ENCODE measurements at places on chromosomes 5 and 9.

GRCh38 chr5:73424556-73424977, 24.0 kb downstream of the FOXD1 start:
- no peak for DNase-seq

DNA sequence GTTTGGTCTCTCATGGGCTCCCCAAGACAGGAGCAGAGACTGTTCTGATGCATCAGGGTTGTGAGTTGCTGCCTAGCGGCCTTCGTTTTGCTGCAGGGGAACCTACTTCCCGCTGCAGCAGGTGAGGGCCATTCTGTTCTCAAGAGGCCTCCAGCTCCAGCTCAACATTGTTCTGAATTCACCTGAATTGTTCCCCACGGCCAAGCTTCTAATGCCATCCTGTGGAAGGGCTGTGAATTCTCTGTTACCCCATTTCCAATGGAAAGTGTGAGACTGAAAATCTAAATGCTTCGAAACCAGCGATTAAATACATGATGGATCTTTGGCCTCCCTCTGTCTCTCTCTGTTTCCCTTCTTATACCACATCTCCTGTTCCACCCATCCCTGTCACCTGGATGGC, 349.1 kb upstream of the DAP start:
- DNase-seq, result no peak

GRCh38 chr9:9538766-9539165, 1074.0 kb downstream of the PTPRD start:
- no peak for DNase-seq

GRCh38 chr9:132509928-132510874, 72.2 kb upstream of the BARHL1 start:
- no peak for DNase-seq

GRCh38 chr9:110114859-110115201, 93.1 kb downstream of the C9orf152 start:
- no peak for DNase-seq

DNA sequence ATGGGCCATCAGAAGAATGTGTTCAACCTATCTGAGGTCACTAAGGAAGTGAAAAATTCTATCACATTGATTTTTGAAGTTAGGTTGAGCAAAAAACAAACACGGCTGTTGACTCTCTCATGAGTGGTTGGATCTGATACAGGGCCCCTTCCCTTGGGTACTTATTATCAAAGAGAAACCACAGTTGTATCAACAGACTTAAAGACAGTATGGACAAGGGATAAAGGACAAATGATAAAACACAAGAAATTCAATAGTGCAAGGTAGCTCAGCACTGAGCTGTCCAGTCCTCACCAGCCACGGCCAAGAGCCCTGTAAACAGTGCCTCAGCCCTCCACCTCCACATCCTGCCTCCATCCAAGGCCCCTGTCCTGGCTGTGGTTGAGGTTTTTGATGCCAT, 86.9 kb downstream of the UBE2QL1 start:
- no peak for DNase-seq

DNA sequence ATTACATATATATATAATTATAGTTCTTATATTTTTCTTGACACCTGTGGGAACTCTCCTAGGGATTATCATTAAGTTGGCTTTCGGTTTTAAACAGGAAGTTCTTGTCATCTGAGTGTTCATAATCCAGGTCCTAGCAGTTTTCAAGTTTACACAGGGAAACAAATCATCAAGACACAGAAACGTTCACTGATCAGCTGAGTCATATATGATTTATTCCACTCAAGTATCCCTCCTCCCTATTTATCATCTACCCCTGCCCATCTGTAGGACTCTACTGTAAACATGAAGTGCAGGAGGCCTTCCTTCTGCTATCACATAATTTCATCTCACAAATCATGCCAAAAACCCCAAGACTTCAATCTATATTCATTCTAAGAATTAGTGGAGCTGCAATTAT, 6.3 kb downstream of the SLC25A51 start:
- DNase-seq, result no peak

- no peak for DNase-seq
These were observed 1.5 kb downstream of the CSF2 start for GRCh38 chr5:132074772-132075718.

- no peak for DNase-seq
These were observed 95.6 kb downstream of the SERINC5 start for GRCh38 chr5:80160242-80160641.

DNA sequence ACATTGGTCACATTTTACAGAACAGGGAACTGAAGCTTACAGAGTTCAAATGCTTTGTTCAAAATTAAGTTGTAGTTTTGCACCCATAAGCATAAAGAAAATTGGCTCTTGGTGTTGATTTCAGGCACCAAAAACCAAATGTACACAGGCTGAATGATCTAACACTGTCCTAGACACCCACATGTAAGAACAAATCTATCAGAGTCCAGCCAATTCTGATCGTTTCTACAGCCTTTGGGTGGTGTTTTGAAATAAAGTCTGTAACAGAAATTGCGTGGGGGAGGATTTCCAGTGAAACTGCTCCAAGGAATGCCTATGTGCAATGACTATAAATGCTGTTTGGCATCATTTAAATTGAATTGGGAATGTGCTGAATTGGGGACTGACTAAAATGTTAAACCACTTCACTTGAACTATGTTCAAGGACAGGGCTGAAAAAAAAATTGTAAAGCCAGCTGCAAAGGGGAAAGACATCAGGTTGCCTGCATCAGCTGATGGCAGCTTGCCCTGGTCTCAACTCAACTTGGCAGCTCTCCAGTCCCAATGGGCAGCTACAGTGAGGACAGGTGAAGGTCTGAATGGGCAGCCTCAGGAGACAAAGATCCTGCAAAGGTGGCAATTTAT, 92.2 kb upstream of the TRPC7 start:
- no peak for DNase-seq

DNA sequence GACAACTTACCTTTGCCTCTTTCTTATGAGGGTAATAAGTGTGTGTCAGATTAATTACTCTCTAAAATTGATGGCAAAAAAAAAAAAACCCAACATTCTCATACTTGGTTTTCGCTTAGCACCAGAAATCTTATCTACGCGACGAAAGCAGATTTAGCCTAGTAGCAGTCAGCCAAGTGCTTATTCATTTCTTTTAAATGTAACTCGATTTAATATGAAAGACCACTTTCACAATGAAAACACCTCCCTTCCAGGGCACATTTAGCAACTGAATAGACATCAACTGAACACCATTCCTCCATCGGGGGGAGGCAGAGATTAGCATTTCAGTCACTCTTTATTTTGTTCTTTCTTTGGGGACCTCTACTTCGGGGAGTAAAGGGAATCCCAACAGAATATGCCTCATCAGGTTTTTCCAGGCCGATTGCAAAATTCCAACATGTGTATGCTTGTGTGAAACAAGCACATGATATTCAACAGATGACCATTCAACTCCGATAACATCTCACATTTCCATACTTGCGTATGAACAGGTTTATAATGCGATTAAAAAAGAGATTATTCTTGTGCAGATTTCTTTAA, 124.1 kb upstream of the RETREG1 start:
- DNase-seq, result no peak

GRCh38 chr9:4838189-4838546, 45.4 kb downstream of the RCL1 start:
- no peak for DNase-seq

DNA sequence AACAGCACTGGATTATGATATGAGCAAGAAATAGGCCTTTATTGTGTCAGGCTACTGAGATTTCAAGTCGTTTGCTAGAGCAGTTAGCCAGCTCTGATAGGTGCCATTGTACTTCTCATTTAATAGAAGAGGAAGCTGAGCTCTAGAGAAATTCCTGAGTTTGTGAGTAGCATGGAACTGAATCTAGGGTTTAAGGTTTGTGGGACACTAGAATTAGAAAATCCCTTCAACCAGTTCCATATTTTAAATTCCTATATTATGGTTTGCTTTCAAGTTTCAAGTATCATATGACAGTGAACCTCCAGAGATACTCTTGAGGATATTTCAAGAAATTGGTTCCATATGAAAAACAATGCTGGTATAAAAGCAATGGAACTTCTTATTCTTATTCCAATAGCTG, 87.6 kb downstream of the ANKRD55 start:
- no peak for DNase-seq

DNA sequence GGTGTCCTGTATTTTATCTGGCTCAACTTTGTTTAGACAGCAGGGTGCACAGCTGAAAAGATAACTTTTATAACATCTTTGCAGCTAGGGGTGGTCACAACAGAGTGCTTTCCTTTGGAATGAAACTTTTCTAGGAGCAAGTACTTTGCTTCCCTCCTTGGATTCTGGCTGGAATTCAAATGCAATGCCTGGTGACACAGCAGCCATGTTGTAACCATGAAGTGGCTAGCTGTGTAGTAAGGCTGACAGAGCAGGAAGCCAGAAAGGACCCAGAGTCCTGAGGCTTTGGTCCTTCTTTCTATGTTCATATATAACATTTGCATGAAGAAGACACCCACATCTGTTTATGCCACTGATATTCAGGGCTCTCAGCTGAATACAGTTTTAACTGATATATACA, 48.1 kb downstream of the TENT4A start:
- DNase-seq, result no peak

All from AML-193 (cell line).